OCI-LY7 (cell line): ENCODE measurements at places on chromosomes 7 and 10.

GRCh38 chr7:79786187-79786586, 332.7 kb upstream of the MAGI2 start:
- DNase-seq = no peak

GRCh38 chr7:108307194-108307593, 149.0 kb downstream of the NRCAM start:
- no peak for DNase-seq

DNA sequence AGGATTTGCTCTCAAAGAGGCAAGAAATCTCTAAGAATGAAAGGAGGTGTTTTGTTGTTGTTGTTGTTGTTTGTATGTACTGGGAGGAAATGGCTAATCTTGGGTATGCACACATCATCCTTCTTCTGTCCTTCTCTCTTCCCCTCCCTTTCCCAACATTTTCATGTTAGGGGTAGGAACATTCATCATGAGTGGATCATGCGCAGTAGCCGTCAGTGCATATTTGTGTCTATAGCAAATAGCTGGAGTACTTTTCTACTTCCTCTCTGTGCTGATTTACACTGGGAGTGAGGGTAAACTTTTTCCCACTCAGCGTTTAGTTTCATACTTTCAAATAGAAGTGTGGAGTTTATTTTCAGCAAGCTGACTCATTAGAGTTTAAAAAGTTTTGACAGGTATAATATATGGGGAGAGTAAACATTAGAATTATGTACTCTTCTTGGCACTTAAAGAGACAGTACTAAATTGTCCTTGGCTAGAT, 80.5 kb upstream of the PRKG1 start:
- no peak for DNase-seq

- no peak for DNase-seq
These were observed 33.3 kb upstream of the ATXN7L1 start for GRCh38 chr7:105909742-105910141.

- DNase-seq = no peak
These were observed 9.1 kb downstream of the CELF2 start for GRCh38 chr10:11026773-11027172.

- DNase-seq = no peak
These were observed 1127.0 kb downstream of the DNAJB9 start for GRCh38 chr7:109696723-109697122.

- DNase-seq = no peak
These were observed 57.0 kb downstream of the CC2D2B start for GRCh38 chr10:95964756-95965155.

DNA sequence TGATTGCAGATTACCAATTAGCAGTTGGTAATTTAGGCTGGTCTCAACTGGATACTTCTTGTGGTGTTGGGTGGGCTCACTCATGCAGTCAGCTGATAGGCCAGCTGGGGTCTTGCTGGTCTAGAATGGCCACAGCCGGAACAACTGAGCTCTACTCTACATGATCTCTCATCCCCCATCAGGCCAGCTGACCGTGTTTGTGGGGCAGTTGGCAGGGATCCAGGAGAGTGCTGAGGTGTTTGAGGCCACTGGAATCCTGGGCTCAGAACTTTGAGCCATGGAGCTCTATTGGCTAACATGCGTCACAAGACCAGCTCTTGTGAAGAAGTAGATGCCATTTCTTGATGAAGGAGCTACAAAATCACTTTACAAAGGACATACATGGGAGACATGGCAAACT, 242.4 kb downstream of the GFRA1 start:
- DNase-seq = no peak

DNA sequence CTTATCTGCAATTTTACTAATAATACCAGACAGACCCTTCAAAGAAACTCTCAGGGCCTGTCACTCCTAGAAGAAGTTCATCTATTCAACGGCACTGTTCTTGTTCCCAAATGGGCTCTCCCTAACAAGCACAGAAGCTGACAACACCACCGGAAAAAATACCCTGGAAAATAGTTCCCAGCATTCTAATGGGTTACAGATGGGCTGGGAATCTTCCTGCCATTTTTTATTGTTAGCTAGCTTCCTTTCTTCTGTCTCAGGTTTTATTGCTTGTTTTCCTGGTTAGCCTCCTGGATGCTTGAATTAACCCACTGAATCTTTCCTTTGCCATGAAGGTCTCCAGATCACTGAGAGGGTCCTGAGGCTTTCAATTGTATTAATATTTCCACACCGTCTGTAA, 689.8 kb upstream of the NRP1 start:
- no peak for DNase-seq
